ENCODE measurements at places on chromosomes 2 and 18.

DNA sequence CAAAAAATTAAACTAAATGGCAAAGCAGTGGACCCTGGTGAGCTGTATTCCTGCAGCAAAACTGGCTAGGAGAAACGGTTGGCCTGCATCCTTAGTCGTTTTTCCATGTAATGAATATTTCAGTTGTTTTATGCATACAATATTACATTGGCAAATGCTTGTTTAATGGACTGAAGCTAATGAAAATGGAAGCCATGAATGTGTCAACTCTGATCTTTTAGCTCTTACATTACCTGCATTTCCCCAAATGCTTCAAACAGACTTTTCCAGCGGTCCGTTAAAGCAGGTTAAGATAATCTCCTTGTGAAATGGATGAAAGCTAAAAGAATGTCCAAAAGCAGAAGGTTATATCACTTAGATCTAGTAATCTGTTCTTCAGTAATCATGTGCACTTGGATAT lies 686.3 kb upstream of the SETBP1 start:
- DNase-seq: no peak

GRCh38 chr2:73076701-73077423 lies 5.3 kb upstream of the SFXN5 start:
- DNase-seq: no peak

GRCh38 chr2:149020432-149020851 lies 18.1 kb upstream of the LYPD6B start:
- DNase-seq: no peak

DNA sequence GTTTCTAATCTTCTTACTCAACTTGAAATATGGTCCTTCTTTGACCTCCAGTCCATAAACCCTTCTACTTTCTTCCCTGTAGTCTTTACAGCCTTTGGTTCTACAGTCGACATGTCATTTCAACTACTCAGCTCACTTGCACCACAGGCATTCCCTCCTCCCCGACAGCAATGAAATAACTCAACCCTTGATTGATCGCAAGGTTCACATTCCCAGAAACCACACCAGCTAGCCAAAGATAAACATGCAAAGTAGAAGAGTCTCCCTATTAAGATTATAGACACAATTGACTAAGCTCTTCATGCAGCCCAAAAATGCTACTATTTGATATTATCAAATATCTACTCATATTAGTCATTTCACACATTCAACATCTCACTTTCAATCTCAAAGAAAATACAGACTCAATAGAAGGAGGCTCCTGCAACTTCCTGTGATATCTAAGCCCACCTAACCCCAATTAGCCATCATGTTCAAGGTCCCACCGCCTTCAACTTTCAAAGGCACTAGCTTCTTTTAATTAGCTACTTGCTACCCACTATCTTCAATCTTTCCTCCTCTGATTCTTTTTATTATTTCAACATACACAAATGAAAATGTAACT lies 50.8 kb downstream of the RTTN start:
- DNase-seq: no peak

DNA sequence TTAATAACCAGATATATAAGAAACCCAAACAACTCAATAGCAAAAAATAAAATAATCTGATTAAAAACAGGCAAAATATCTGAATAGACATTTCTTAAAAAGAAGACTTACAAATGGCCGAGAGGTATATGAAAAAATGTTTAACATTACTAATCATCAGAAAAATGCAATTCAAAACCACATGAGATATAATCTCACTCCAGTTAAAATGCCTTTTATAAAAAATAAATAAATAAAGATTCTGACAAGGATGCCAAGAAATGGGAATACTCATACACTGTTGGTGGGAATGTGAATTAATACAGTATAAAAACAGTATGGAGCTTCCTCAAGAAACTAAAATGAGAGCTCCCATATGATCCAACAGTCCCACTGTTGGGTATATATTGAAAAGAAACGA lies 33.9 kb upstream of the BMP10 start:
- DNase-seq: no peak

DNA sequence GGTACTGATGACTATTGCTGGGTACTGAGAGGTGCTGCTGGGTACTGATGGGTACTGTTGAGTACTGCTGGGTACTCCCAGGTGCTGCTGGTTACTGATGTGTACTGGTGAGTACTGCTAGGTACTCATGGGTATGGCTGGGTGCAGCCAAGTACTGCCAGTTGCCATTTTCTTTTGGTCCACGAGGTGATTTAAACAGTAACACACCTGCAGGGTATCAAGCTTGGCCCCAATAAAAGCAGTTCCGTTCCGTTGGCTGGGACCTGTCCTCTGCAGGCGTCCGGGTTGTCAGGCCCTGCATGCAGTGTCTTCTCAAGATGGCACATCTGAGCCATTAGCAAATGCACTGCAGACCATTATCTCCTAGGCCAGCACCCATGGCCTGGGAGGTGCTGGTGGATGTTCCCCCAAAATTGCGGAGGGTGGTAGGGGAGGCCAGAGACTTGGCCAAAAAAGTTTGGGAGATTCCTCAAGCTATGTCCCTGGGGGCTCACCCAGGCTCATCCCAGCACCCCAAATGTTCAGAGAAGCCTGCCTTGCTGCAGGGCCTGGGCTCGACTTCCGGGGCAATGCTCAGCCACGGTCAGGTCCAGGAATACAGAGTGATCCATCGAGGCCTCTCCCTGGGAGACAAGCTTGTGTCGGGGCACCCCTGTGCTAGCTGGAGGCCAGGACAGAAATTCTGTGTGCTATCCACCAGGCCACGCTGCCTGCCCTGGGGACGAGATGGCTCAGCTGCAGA lies 165.2 kb downstream of the TWIST2 start:
- DNase-seq: no peak

- no peak for DNase-seq
These were observed 199.4 kb downstream of the FSHR start for GRCh38 chr2:48954935-48955334.

DNA sequence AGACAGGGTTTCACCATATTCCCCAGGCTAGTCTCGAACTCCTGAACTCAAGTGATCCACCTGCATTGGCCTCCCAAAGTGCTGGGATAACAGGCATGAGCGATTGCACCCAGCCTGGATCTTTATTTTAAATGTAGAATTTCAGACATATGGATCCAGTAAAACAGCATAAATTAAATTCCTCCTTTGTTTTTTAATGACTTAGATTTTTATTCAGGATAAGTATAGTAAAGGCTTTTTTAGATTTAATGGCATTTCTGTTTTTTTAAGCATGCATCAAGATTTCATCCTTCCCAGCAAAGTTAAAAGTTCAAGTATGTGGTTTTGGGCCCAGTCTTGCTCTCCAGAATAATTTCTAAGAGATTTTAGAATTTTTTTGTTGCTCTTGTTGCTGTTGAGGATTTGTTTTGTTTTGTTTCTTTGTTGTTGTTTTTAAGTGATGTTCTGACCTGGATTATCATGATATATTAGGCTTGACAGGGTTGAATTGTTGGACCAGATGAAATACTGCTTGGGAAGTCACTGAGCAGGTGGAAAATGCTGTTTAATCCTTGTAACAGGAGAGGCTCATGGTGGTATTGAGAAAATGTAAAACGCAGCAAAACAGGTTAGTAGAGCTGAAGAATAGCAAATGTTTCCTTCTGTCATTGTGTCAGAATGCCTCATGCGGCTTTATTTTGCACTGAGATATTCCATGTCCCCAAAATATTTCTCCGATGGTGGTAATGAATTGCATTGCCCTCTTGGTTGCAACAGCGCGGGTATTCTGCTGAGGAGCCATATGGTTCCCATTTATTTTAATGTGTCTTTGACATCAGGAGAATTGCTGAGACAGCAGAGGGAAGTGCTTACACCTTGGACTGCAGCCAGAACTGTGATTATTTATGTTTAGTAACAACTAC lies 147.9 kb downstream of the GALNT3 start:
- no peak for DNase-seq

DNA sequence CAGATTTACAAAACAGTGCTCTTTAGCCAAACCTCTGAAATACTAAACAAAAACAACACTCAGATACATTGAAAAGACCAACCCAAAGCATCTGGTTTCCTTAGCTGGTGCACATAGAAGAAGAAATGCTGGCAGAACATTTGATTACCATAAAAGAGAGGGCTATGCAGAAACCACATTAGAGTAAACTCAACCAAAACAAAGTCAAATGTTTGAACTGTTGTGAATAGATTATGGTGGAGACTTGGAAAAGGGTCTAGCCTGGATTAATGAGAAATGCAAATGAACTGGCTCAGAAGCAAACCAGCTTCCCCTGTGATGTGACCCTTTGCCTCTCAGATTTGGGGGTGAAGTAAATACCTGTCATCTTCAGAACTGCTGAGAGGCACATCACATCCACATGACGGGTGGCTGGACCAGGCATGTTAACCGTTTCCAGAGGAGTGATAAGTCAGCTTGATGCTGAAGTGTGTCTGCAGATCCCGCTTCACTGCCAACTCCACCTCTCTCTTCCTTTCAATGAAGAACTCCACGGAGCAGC lies 153.0 kb downstream of the NRP2 start:
- DNase-seq: no peak

DNA sequence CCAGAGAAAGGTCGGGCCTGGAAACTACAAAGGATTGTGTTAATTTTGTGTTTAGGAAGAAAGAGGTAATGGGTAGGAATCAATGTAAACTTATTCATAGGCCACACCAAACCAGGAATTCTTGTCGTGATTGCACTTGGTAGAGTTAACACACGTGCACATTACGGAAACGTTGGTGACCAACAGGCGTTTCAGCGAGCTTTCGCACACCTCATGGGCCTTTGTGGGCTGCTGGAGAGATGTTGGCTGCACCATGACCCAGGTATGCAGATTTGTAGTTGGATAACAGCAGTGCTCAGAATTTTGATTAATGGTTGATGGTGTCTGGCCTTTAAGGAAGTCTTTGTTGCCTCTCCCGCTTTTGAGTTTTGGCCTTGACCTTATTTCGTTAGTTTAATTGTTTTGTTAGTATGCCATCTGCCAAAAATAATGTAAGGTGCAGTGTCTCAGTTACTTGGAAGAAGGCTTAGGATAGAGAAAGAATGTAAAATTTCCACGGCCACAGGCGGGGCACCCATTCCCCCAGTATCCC lies 1.9 kb downstream of the ZNF236 start:
- DNase-seq: no peak

DNA sequence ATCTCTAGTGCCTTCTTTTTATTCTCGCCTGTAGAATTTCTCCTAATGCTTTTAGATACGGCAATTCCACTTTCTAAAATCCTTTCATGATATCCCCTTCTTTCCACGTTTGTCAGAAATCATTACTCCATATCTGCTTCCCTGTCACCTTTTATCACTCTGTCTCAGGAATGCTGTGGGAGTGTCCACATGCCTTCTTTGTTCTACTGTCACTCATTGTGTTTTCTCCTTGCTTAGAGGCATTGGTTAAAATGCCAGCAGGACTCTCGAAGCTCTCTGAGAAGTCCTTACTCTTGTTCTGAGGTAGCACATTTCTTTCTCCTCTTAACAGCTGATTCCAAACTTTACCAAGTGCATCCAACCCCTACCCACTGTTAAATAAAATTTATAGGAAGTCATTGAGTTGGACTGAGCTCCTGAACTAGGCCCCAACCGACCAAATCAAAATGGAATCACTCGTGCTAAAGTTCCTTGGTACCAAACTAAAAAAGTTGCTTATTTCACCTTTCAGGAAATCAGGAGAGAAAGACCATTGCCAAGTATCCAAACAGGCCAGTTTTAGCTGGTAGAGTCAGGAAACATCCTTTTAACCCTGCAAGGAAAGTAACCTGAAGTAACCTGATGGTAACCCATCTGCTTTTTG lies 10.6 kb upstream of the GALNT5 start:
- no peak for DNase-seq

DNA sequence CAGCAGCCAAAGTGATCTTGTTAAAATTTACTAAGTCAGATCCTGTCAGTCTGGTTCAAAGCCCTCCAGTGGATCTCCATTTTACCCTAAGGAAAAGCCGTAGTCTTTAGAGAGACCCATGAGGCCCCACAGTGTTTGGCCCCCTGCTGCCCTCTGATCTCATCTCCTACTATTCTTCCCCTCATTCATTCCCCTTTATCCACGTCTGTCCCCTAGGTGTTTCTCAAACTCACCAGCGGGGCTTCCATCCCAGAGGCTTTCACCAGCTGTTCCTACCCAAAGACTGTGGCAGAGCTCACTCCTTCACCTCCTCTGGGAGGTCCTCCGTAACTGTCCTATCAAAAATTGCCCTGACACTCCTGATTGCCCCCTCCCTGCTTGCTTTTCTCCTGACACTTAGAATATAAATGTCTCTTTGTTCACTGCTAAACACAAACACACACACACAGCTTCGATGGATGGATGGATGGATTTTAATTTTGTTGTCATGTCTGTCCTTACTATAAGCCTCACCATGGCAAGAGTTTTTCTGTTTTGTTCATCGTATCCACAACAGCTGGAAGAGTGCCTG lies 26.1 kb downstream of the LIMS1 start:
- no peak for DNase-seq

GRCh38 chr2:10135296-10136089 lies 13.0 kb downstream of the RRM2 start:
- DNase-seq: no peak

DNA sequence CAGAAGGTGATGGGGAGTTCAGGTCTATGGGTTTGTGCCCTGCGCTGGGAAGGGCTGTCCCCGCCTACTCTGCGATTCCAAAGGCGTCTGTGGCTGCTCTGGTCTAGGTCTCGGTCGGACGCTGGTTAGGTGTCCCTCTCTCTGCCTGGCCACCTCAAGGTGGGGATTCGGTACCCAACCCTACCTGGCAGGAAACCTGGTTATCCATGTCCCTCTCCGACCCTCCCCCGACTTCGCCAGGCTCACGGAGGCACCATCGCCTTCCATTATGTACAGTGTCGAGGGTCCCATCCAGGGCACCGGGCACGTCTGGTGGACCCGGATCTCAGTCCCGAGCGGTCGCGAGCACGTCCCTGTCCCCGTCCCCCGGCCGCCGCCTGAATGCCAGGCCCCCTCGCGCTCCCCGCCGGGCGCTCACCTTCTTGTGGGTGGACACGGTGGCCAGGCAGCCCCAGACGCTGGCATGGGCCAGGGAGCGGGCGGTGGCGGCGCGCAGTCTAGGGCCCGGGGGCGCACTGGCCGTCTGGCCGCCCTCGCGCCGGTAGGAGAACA lies 628 bp downstream of the CREG2 start:
- no peak for DNase-seq

GRCh38 chr2:180656455-180656847 lies 324.0 kb upstream of the UBE2E3 start:
- no peak for DNase-seq

DNA sequence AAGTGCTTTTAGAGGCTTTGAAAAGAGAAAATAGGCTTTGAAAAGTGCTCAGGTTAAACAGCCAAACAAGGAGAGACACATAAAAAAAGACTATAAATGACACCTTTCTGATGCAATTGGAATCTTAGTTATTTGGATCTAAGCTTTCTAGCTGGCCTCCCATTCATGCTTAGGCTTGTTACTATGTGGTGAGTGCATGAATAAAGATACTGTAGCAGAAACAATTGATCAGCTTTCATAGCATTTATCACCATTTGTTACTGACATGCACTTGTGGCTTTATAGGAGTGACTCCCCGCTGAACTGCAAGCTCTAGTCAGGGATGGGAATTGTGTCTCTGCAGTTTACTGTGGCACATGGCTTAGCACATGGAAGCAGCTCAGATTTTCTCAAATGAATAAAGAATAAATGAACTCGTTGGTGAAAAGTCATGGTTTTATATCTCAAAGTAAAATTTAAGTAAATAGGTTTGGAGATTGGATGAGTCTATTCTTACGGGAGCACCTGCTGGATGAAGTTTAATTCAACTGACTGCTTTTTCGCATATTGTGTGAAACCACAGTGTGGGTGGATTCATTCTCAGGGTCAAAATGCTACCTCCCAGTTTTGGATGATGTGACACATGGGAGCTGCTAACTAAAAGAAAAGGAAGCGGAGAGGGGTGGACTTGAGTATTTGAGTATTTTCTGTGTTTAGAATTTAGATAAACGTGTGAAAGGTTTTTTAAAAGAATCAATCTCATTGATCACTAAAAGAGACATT lies 91.1 kb upstream of the NOL4 start:
- DNase-seq: no peak

GRCh38 chr18:58241877-58242276 lies 197.9 kb downstream of the NEDD4L start:
- DNase-seq: no peak
